ENCODE measurements at places on chromosomes 5 and 9. TPM values are rescaled to one million over a fixed set of nuclear protein-coding genes. Genes with fewer than 3 reads are reported as not detected.

Gene SELENOP
- not detected for total RNA-seq

Gene IRF1
- 126 TPM for total RNA-seq

Gene CYSRT1
- 0.53 TPM for total RNA-seq

Gene GZMA
- not detected for total RNA-seq

Gene MRPL22
- 41.9 TPM for total RNA-seq

Gene CTXN3
- not detected for total RNA-seq

Gene CCDC187
- total RNA-seq = 0.69 TPM
